ENCODE measurements at places on chromosomes 1 and 21.
A peak's percentile ranks its signal among the peaks of the same experiment; 100 is the strongest.

- no peak for DNase-seq
These were observed 6.5 kb downstream of the PTP4A2 start for GRCh38 chr1:31931593-31932225.

- DNase-seq = peak; percentile 51
These were observed 213.1 kb downstream of the RERE start for GRCh38 chr1:8604041-8604945.

GRCh38 chr1:3417082-3417739, 37.3 kb upstream of the ARHGEF16 start:
- DNase-seq = no peak

DNA sequence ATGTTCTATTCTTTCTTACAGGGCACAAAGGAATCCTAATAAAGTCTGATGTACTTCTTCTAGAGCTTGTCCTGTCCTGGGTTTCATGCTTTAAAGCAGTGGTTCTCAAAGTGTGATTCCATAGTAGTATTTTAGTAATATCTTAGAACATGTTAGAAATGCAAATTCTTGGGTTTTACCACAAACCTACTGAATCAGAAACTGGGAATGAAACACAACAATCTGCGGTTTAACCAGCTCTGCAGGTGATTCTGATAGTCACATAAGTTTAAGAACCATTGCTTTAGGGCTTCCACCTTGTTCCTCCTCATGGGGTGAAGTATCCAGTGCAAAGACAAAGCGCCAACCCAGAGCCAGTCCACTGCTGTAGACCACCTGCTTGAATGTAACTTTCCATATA, 41.1 kb downstream of the NGF start:
- DNase-seq = no peak

GRCh38 chr1:205259324-205259832, 31.6 kb downstream of the TMCC2 start:
- DNase-seq = no peak

- DNase-seq = no peak
These were observed 30.7 kb downstream of the NOL9 start for GRCh38 chr1:6523566-6523965.

GRCh38 chr1:118254001-118254400, 69.0 kb upstream of the SPAG17 start:
- no peak for DNase-seq

GRCh38 chr1:71882226-71882625, 400.1 kb downstream of the NEGR1 start:
- DNase-seq = no peak

GRCh38 chr1:24437631-24438396, 22.2 kb downstream of the NIPAL3 start:
- DNase-seq = no peak

- DNase-seq = no peak
These were observed 59.8 kb downstream of the MAST2 start for GRCh38 chr1:45863218-45863617.

DNA sequence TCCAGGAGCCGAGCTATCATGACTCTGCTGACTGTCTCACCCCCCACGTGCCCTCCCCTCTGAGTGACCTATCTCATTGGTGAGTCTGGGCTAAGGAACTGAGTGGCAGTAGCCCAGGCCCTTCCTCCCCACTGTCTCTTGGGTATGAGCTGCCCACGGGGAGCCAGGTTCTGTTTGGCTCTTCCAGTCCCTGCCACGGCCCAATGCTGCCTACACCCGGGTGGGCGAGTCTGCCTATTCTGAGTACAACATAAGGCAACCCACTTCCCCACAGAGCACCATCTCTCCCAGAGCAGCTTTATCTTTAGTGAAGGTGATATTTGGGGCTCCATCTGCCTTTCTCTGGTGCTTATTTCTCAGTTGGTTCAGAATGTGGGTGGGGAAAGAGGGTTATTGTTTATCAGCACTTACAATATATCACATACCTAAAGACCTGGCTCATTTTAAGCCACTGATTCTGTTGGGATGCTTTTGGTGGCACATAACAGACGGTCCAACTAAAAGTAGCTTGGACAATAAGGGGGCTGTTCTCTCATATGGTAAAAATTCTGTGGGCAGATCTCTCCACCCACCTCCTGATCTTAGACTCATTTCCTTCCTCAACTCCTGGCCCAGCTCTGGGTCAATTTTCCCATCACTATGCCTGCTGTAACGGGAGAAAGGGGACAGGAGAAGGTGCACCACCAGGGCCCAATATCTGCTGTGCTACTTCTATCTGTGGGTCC, 27.7 kb upstream of the VWA5B1 start:
- DNase-seq = no peak
